ENCODE measurements at places on chromosomes 2 and 18. TPM values are rescaled to one million over a fixed set of nuclear protein-coding genes. Genes with fewer than 3 reads are reported as not detected.

The RPRM gene
- total RNA-seq: 0.98 TPM

The SP5 gene
- total RNA-seq: 1.3 TPM

The NGEF gene
- total RNA-seq: 41.4 TPM

The LAMA1 gene
- total RNA-seq: 6.9 TPM

The DSEL gene
- 2.2 TPM for total RNA-seq

The FBXO36 gene
- 1.6 TPM for total RNA-seq

The MALL gene
- 368 TPM for total RNA-seq

The ZSCAN30 gene
- 13.0 TPM for total RNA-seq

The ST6GAL2 gene
- 1.8 TPM for total RNA-seq

The PDCD1 gene
- total RNA-seq: not detected

The MZT2B gene
- 244 TPM for total RNA-seq

The PLCL1 gene
- total RNA-seq: 3.0 TPM

The POTEJ gene
- total RNA-seq: 0.08 TPM

The IDH1 gene
- 238 TPM for total RNA-seq

The ZNF892 gene
- total RNA-seq: 1.9 TPM

The IL18R1 gene
- total RNA-seq: 3.0 TPM
